ENCODE measurements at places on chromosomes 11 and 22.

- DNase-seq, result no peak
Measured at GRCh38 chr22:46946383-46946962, 184.0 kb downstream of the TBC1D22A start.

DNA sequence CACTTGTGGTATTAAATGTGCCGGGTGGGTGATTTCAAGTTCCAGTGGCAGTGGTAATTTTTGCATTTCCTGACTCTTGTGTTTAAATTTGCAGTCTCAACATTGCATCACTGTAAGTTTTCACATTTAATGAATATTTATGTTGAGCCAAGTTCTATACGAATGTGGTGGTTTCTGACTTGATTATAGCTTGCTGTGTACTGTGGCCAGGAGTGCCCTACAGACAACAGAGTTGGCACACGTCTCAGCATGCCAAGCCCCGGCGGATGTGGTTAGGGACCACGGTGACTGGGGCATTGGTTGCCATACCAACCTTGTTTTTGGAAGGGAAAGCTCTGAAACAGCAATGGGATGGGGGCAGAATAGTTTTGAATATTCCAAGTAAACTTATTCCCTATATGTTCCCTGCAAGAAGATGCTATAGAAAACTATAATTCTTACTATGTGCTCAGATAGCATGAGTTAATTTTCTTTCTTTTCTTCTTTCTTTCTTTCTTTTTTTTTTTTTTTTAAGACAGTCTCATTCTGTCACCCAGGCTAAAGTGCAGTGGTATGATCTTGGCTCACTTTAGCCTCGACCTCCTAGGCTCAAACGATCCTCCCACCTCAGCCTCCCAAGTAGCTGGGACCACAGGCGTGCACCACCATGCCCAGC is 16.0 kb downstream of the ZNRF3 start:
- no peak for DNase-seq

DNA sequence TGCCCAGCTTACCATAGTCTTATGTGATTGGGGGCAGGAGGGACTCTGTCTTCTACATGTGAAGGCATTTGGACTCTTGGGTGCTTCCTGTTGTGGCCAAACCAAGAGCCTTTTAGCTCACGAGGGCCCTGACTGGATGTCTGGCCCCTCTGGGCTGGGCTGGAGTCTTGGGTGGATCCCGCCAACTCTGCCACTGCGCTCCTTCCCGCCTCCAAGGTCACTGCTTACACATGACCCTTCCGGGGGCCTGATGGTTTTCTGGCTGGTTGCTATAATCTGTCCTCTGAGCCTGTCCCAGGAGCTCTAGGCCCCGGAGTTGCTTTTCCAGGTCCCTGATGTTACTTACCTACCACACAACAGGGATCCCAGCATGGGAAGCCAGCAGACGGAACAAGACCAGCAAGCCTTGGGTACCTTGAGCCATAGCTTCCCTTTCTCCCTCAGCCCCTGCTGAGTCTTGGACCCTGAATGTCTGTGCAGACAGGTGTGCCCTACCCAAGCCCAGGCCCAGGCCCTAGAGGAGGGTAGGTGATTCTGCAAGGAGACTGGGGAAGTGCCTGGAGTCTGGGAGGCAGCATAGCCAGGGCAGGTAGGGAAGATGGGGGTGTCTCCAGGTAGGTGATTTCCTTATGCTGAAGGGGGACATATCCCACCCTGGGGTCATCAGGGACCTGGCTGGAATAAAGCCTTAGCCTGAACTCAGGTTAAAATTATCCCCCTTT is 100.3 kb downstream of the TSPAN18 start:
- DNase-seq, result no peak

GRCh38 chr11:73521621-73522020 is 76.3 kb downstream of the FAM168A start:
- DNase-seq, result no peak

- DNase-seq, result no peak
Measured at GRCh38 chr22:30416403-30416802, 9.2 kb upstream of the MTFP1 start.

GRCh38 chr11:86150847-86151173 is 81.9 kb upstream of the PICALM start:
- DNase-seq, result no peak

- DNase-seq, result no peak
Measured at GRCh38 chr11:74015919-74016684, 7.2 kb upstream of the UCP3 start.

DNA sequence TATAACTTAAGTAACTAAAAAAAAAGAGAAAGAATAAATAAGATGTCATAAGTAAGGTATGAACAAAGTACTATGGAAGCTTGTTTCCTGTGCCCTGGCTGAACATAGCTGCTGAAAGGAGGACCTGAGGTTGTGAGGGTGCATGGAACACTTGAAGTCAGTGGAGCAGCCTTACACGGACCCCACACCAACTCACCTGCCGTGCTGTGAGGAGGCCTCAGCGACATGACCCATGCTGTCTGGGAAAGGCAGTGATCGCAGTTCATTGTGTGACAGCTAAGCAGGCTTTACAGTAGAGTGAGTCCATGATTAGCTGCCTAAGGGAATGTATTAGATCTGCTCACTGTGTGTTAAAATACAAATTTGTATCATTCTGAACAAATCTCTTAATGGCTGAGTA is 17.6 kb downstream of the RASSF10 start:
- DNase-seq, result no peak

DNA sequence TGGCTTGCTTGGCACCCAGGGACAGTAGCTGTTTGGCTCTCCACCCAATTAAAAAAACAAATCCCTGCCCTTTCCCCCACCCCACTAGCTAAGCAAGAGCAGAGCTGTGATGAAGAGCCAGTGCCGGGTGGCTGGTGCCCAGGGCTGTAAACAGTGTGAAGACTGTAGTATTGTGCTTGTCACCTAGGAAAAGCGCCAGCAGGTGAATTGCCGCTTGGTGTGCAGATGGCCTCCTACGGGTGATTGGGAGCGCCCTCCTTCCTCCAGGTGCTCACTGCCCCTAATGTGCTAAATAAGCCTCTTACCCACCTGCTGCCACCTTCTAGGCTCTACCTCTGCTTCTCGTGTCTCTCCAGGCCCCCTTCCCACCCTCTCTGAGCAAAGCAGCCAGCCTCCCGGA is 18.4 kb upstream of the RAPSN start:
- no peak for DNase-seq

GRCh38 chr22:50302564-50302963 is 4.9 kb downstream of the PLXNB2 start:
- DNase-seq, result no peak

DNA sequence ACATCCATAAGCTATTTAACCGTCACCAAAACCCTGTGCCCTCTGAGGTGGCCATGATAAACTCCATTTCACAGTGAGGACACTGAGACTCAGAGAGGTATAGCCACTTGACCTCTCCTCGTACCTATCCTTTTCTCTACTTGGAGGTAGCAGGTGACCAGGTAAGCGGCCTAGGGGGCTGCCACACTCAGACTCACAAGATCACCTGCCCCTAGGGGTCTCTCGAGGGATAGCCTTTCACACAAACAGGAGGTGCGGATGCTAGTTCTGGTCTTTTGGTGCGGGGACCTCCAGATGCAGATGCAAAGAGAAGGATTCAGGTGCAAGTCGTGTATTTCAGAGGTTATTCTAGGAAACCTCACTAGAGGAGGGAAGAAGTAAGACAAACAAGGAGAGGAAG is 14.6 kb downstream of the MS4A18 start:
- no peak for DNase-seq

GRCh38 chr11:130203766-130204702 is 44.5 kb downstream of the ST14 start:
- DNase-seq, result no peak

DNA sequence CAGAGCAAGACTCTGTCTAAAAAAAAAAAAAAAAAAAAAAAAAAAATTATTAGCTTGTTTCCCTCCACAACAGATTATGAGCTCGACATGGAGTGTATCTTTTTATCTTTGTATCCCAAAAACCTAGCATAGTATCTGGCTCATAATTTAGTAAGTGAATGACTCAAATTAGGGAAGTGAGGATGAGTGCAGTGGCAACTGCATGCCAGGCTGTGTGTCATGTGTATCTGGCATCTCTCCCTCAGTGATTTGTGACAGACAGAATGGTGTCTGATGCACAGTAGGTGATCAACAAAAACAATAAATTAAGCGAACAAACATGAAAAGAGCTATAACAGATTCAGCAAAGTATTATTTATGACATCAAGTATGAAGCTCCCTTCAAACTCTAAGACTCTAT is 7.2 kb downstream of the STK33 start:
- DNase-seq, result no peak

DNA sequence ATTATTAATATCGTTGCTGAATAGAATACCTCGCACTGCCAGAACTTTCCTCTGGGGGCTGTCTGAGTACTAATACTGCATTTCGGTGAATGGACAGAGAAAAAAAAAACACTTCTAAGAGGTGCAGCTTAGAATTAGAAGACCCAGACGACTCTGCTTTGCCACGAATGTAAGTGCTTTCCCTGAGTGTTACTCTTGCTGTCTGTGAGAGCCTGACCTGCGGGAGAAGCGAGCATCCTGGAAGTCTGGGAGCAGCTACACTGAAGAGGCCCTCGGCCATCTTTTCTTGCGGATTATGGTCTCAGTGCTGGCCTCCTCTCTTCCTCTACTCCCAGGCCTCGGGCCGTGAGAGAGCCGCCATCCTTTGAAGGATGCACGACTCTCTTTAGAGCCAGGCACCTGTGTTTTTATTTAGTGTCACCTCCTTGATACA is 94.9 kb downstream of the SCN3B start:
- DNase-seq, result no peak

DNA sequence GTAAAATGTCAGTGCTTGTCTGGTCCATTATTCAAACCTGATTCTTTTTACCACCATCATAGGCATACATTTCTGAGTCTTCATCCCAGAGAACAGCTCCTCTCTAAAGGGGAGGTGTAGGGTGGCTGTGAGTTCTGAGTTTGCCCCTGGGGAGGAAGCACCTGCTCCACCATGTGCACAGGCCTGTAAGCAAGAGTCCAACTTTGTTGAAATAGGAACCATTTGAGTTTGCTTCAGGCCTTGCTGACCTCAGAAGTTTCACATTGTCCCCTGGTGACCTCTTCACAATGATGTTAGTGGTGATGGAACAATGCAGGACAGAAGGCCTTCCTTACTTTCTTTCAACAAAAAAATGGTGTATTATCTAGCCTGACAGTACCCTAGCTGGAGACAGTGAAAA is 54.6 kb upstream of the TOP3B start:
- no peak for DNase-seq

GRCh38 chr11:93248602-93249001 is 50.8 kb upstream of the SLC36A4 start:
- no peak for DNase-seq

- no peak for DNase-seq
Measured at GRCh38 chr22:45852826-45853225, 124.1 kb downstream of the WNT7B start.

GRCh38 chr11:62015615-62016014 is 48.2 kb upstream of the FTH1 start:
- no peak for DNase-seq

GRCh38 chr22:43451371-43452050 is 39.7 kb downstream of the MPPED1 start:
- no peak for DNase-seq

- no peak for DNase-seq
Measured at GRCh38 chr11:119993722-119994121, 144.2 kb downstream of the TRIM29 start.

- DNase-seq, result no peak
Measured at GRCh38 chr11:93542811-93543229, 371 bp downstream of the SMCO4 start.

GRCh38 chr11:72330131-72330727 is 86.3 kb upstream of the PHOX2A start:
- DNase-seq, result no peak

- DNase-seq, result no peak
Measured at GRCh38 chr11:44179173-44179572, 83.7 kb downstream of the EXT2 start.

DNA sequence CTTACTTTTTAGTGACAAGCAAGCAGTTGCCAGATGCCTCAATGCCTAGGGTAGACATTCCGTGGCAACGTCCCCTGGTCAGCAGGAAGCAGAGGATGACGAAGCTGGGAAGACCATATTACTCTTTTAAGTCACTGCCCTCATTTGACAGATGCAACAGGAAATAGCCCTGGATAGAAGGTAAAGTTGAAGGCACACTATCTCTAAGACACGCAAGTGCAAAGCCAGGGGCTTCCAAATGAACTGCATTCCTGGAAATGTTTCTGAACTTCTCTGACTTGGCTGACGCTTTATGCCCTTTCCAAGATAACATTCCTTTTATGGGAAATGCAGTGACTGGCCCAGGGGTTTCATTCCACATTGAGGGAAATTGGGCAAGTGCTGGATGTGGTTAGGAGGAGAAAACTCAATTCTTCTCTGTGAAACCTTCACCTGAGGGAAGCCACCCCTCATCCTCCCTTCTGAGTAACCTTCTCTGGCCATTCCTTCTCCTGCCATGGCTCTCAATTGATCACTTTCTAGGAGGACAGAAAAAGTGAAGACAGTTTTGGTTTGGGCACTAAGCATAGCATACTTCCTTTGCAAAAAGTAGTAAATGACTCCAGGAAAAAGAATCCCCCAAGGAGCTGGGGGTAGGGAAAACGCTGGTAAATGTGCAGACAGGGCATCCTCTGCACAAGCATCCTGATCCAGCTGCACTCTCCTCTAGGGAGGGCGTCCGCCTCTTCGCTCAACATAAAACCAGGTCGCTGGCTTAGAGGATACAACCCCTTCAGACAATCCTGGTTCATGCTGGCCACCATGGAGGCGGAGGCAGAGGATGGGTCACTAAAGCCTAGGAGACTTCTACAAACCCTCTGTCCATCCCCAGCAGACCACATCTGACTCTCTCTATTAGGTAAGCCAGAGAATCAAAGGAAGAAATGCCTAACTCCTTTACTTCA is 14.5 kb downstream of the PCSK7 start:
- DNase-seq, result no peak

DNA sequence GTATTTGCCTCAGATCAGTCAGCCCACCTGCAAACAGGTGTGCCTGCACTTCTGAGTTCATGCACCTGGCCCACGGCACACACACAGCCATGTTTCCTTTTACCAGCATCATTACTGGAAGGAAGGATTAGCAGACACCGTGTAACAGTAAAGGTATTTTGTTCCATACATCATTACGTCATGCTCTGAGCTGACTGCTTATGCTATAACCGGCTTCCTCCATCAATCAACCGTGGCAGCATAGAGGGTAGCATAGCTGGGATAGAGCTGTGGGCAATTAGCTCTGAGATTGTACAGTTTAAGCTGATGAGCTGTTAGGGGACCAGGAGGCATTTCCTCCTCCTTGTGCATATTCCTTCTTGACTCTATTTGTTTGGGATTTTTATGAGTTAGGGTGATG is 102.4 kb downstream of the ME3 start:
- DNase-seq, result no peak

DNA sequence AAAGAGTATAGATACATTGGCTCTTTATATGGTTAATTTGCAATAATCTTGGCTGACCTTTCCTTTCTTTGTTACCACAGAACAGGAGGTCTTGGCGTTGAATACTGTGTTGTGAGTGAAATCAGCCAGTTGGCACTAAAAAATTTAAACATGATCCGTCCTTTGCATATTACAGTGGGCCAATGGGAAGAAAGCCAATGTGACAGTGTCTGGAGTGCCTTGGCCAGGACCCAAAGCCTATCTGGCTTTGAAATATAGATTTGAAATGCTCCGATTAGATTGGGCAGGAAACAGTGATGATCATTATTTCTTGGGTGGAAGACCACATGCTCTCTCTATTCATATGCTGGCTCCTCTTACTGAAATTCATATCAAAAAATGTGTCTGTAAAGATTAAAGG is 339.6 kb upstream of the ANO3 start:
- no peak for DNase-seq
